Mesendoderm (in vitro differentiated cells): ENCODE measurements at places on chromosomes 5 and 9.

GRCh38 chr5:82105457-82105856 is 133.6 kb downstream of the ATG10 start:
- H3K27me3 ChIP-seq: no peaks in the 10 kb centered on the region
- H3K36me3 ChIP-seq: no peaks in the 10 kb centered on the region
- peaks cover 1% of the 10 kb centered on the region for H3K4me1 ChIP-seq
- H3K27ac ChIP-seq: no peak overlapping the region
- DNase-seq: no peak

DNA sequence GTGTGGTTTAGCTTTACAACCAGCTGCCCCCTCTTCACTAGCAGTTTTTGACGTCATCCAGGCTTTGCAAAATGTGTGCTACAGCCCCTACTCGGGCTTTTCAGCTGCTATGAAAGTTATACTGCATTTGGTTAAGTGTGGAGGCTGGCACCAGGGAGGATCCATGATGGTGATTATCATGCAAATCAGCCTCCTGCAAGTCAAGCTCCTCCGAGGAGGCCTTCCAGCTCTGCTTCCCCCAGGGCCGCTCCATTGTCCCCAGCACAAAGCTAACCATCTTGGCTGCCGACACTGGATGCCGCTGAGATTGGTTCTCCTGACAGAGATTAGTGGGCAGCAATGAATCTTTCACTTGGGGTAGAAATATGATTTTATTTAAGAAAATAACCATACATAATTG is 159.6 kb downstream of the NR2F1-AS1 start:
- H3K27me3 ChIP-seq: no peaks in the 10 kb centered on the region
- H3K27ac ChIP-seq: no peak overlapping the region
- H3K4me1 ChIP-seq: no peaks in the 10 kb centered on the region
- no peak overlapping the region for H3K4me3 ChIP-seq
- peak; percentile 71 for DNase-seq

DNA sequence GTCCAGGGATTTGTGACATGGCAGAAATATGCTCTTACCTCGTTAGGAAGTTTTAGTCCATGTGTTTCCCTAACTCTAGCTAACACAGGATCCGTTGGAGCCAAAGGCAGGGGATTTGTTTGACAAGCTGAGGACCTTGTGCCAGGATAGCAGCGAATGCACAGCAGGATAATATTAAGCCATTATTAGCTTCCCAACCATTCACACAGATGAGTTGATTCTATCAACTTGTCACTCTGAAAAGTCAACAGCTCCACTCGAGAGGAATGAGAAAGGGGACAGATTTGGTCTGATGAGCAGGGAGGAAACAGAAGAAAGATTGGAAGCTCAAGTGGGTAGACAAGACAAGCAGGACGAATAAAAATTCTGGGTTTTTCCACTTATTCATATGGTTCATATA is 106.2 kb downstream of the FSTL4 start:
- no peaks in the 10 kb centered on the region for H3K36me3 ChIP-seq
- no peaks in the 10 kb centered on the region for H3K4me1 ChIP-seq
- H3K27me3 ChIP-seq: no peaks in the 10 kb centered on the region
- H3K4me3 ChIP-seq: no peak overlapping the region
- no peak overlapping the region for H3K27ac ChIP-seq
- DNase-seq: no peak

DNA sequence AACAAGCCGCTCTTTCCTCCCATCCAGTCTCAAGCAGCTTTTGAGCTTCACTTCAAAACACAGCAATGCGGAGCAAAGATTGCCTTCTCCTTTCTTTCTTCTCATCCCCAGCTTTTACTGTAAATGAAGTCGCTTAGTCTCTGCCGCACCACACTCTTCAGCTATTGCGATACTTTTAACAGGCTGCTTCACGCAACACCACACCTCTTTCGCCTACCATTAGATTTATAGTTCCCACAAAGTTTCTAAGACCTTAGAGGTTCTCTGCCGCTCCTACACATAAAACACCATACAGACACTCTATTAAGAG is 711 bp downstream of the PGGT1B start:
- H3K27me3 ChIP-seq: no peaks in the 10 kb centered on the region
- peak overlapping the region; percentile 93 for H3K4me3 ChIP-seq
- no peak overlapping the region for H3K27ac ChIP-seq
- peak; percentile 28 for DNase-seq

- H3K4me1 ChIP-seq: no peaks in the 10 kb centered on the region
- no peaks in the 10 kb centered on the region for H3K36me3 ChIP-seq
- no peak overlapping the region for H3K4me3 ChIP-seq
- peaks cover 9% of the 10 kb centered on the region for H3K27me3 ChIP-seq
Measured at GRCh38 chr9:70411121-70411929, 3.1 kb downstream of the KLF9 start.

DNA sequence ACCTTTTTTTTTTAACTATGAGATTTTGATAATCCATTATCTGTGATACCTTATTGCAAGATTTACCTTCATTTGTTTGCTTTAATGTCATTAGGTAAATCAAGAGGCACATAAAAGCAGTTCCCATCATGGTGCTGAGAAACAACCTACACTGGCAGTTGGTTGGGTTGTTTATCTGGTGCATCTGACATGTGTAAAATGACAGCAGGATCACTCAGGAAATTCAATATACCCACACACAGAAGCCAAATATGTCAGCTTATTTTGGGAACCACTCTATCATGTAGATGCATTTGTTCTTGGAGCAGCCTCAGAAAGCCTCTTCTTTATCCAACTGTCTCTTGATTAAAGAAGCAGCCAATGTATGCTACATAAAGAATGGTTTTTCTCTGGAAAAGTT is 7.8 kb upstream of the CCDC192 start:
- DNase-seq: no peak
- no peak overlapping the region for H3K4me3 ChIP-seq
- no peaks in the 10 kb centered on the region for H3K4me1 ChIP-seq
- no peaks in the 10 kb centered on the region for H3K27me3 ChIP-seq

GRCh38 chr9:7974335-7974960 is 174.9 kb upstream of the DMAC1 start:
- no peaks in the 10 kb centered on the region for H3K36me3 ChIP-seq
- H3K4me1 ChIP-seq: peaks cover 2% of the 10 kb centered on the region

DNA sequence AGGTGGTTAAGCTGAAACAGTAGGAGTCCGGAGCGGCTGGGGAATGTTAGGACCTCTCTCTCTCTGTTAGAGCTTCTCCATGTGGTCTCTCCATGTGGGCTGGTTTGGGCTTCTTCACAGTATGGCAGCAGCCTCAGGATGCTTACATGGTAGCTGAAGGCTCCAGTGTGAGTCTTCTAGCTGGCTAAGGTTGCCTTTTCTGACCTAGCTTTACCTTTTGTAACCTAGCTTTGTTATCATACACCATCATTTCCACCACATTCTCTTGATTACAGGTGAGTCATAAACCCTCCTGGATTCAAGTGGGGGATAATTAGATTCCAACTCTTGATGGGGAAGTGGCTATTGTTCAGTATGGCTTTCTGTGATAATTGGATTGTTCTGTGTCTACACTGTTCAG is 98.5 kb downstream of the MTREX start:
- H3K36me3 ChIP-seq: peaks cover 2% of the 10 kb centered on the region
- no peak overlapping the region for H3K4me3 ChIP-seq
- no peaks in the 10 kb centered on the region for H3K4me1 ChIP-seq

DNA sequence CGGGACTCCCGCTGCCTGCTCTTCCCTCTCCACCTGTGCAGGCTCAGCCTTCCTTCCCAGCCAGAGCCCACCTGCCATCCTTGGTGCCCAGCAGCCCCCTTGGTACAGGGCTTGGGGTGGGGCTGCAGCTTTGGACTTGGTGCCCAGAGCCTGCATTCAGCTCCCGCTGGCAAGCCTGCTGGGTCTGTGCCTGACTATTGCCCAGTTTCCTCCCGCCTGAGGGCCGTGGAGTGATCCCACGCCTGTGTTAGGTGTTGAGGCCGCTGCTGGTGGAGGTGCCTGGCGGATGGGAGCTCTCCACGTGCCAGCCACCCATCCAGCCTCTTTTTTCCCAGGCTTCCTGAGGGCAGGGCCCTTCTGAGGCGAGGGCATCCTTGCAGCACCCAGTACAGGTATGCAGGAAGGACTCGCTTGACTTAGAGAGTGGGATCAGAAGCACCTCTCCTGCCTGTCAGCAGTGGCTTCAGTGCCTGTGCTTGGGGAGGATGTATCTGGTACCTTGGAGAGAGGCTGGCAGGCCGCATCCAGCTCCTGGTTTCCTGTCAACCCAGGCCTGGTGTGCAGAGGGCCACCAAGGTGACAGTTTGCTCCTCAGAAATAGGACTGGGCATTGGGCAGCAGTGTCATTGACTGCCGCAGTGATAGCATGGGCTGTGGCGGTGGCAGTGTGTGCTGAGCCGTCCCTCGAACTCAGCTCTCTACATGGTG is 7.8 kb downstream of the RXRA start:
- H3K4me1 ChIP-seq: no peaks in the 10 kb centered on the region
- DNase-seq: no peak
- H3K27me3 ChIP-seq: no peaks in the 10 kb centered on the region
- H3K36me3 ChIP-seq: no peaks in the 10 kb centered on the region
- no peak overlapping the region for H3K4me3 ChIP-seq

DNA sequence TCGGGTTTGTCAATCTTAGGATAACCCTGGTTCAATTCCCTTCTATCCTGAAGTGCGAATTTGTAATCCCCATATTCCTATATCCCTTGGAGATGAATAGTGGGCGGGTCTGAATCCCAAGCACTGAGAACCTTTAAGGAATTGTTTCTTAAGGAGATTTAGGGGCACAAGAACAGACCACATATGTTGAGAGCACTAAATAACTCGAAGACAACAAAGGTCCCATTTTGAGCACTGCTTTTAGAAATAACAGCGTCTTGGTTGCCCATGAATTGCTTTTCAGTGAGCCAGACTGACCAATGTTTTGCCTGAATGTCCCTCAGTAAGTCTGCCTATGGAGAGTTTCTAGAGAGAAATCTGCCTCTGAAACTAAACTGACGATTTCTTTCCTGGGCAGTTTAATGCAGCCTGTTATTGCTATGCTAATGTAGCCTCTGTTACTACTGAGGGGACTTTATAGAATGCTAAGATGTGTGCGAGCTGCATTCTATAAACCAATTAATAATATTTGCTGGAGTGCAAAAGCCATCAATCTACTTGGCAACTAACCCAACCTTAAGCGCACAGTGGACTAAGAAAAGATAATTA is 445.0 kb upstream of the DMAC1 start:
- no peaks in the 10 kb centered on the region for H3K4me1 ChIP-seq
- H3K27me3 ChIP-seq: no peaks in the 10 kb centered on the region
- no peak for DNase-seq
- H3K4me3 ChIP-seq: no peak overlapping the region

DNA sequence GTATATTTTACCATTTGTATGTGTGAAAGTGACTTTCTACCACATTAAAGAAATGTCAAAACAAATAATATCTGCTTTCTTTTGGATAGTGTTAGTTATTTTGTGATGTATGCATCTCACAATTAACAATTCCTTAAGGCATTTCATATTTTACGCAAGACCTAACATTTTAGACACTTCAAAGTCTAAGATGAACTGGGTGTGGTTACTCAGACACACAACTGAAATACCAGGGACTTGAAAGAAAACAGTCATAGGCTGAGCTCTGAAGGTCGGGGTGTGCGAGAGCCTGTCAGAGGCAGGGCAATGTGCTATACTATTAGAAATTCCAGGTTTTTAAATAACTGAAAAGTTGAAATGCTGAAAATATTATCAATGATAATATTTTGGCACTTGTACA is 44.5 kb upstream of the ZNF622 start:
- DNase-seq: no peak
- no peaks in the 10 kb centered on the region for H3K4me1 ChIP-seq
- no peaks in the 10 kb centered on the region for H3K27me3 ChIP-seq
- no peak overlapping the region for H3K27ac ChIP-seq
- no peaks in the 10 kb centered on the region for H3K36me3 ChIP-seq

GRCh38 chr5:27568811-27569210 is 530.4 kb upstream of the CDH9 start:
- no peak overlapping the region for H3K4me3 ChIP-seq
- H3K27me3 ChIP-seq: no peaks in the 10 kb centered on the region
- no peaks in the 10 kb centered on the region for H3K36me3 ChIP-seq
- H3K27ac ChIP-seq: no peak overlapping the region

- H3K4me3 ChIP-seq: peak overlapping the region; percentile 97
- H3K27me3 ChIP-seq: no peaks in the 10 kb centered on the region
- H3K4me1 ChIP-seq: no peaks in the 10 kb centered on the region
- no peak for DNase-seq
- H3K27ac ChIP-seq: peak overlapping the region; percentile 97
Measured at GRCh38 chr5:146203872-146204192, 427 bp downstream of the RBM27 start.

DNA sequence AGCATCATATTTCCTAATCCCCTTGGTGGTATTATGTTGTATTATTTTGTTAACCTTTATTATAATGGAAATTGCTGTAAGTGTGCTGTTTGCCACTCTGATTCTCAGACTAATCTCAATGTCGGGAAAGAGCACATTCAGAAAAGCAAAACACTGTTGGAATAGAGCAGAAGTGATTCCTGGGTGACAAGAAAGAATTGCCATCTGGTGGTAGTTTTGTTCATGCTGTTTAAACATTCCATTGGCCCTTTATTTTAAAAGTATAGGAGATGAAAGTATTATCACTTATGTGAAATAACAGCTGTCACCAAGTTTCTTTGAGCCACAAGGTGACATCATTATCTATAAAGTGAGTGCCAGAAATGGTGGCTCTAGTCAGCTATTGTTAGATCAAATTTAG is 301.3 kb upstream of the SGCD start:
- no peak overlapping the region for H3K27ac ChIP-seq
- no peak overlapping the region for H3K4me3 ChIP-seq
- no peaks in the 10 kb centered on the region for H3K27me3 ChIP-seq
- no peaks in the 10 kb centered on the region for H3K36me3 ChIP-seq
